Motor neuron (in vitro differentiated cells): ENCODE measurements at places on chromosomes 1 and 21.

- ATAC-seq, result no peak
These were observed 1.4 kb downstream of the GJA4 start for GRCh38 chr1:34794001-34794789.

DNA sequence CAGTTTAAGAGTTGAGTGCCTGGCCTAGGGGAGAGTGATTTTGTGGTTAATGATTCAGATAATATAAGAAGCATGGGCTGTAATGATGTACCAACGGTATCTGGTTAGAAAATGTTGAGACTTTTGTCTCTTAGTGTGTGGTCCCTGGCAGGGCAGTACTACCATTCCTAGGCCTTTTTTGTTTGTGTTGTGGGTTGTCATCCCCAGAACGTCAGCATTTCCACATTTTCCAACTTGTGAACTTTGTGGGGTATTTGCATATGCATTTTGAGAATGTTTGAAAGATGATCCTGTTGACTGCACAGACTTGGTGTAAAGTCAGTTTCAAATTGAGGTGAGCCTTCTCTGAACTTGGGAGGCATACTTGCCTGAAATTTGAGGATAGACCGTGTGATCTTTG lies 11.4 kb downstream of the NEK7 start:
- peak; percentile 88 for ATAC-seq

- no peak for ATAC-seq
These were observed 198.9 kb downstream of the HS2ST1 start for GRCh38 chr1:87113313-87113712.

- no peak for ATAC-seq
These were observed 19.0 kb upstream of the RNF11 start for GRCh38 chr1:51217101-51217500.

- ATAC-seq, result no peak
These were observed 569.0 kb upstream of the B3GALT2 start for GRCh38 chr1:193755441-193755840.
